ENCODE measurements at places on chromosomes 2 and 18.
A peak's percentile ranks its signal among the peaks of the same experiment; 100 is the strongest.

GRCh38 chr2:226467221-226467620 lies 332.4 kb downstream of the IRS1 start:
- H3K27ac ChIP-seq = no peak overlapping the region
- no peak overlapping the region for H3K4me3 ChIP-seq
- H3K36me3 ChIP-seq = no peaks in the 10 kb centered on the region
- no peaks in the 10 kb centered on the region for H3K4me1 ChIP-seq
- no peaks in the 10 kb centered on the region for H3K27me3 ChIP-seq

DNA sequence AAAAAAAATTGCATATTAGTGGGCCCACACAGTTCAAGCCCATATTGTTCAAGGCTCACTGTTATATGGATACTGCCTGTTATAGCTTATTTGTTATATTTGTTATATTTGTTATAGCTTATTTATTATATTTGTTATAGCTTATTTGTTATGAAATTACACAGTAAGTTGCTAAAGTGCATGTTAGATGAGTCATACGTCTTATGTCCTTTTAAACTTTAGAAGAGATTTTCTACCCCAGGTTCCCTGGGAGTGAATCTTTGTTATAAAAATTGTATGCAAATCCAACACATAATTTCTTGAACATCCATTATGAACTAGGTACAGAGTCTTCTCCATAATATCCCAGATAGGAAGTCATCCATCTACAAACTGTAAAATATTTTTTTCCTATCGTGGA lies 22.1 kb downstream of the HTR2B start:
- H3K27me3 ChIP-seq = no peaks in the 10 kb centered on the region
- no peak overlapping the region for H3K27ac ChIP-seq
- no peak overlapping the region for H3K4me3 ChIP-seq
- H3K4me1 ChIP-seq = no peaks in the 10 kb centered on the region
- H3K36me3 ChIP-seq = peaks cover 33% of the 10 kb centered on the region

GRCh38 chr2:101995804-101996203 lies 4.0 kb downstream of the IL1R2 start:
- H3K36me3 ChIP-seq = no peaks in the 10 kb centered on the region
- H3K4me1 ChIP-seq = peaks cover 6% of the 10 kb centered on the region
- H3K27me3 ChIP-seq = peaks cover 29% of the 10 kb centered on the region
- no peak overlapping the region for H3K27ac ChIP-seq
- H3K4me3 ChIP-seq = no peak overlapping the region

DNA sequence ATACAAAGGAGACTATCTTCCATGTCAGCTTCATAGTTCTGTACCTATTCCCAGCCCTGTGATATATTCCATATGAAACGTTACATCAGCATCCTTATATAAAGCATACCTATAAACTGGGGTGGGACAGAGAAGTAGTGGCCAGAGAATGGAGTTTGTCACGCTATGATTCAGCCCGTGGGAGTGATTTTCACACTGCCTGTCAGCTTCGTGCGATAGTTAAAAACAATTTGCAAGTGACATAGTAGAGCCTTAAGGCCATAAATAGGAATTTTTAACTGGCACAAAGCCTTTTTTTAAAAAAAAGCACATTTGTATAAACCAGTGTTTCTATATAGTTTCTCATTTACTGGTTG lies 30.2 kb downstream of the PKP4 start:
- H3K4me3 ChIP-seq = no peak overlapping the region
- DNase-seq = no peak
- no peak overlapping the region for H3K27ac ChIP-seq
- no peaks in the 10 kb centered on the region for H3K27me3 ChIP-seq
- no peaks in the 10 kb centered on the region for H3K36me3 ChIP-seq

DNA sequence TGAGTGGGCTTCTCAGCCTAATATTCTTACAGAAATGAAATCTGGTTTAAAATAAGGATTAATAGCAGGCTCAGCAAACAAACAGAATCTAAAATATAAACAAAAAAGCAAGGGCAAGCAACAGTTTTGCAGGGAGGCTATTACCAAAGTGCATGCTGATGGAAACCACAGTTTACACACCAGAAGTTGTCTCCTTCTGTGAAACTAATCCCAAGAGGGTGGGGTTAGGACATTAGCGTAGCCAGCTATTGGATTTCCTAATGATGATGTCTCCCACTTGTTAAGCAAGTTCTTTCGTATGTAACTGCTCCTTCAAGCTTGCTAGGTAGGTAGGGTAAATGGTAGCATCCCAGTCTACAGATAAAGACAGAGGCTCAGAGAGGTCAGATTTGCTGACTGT lies 65.0 kb upstream of the TSPYL6 start:
- no peak overlapping the region for H3K4me3 ChIP-seq
- no peak overlapping the region for H3K27ac ChIP-seq
- no peaks in the 10 kb centered on the region for H3K4me1 ChIP-seq
- DNase-seq = no peak

DNA sequence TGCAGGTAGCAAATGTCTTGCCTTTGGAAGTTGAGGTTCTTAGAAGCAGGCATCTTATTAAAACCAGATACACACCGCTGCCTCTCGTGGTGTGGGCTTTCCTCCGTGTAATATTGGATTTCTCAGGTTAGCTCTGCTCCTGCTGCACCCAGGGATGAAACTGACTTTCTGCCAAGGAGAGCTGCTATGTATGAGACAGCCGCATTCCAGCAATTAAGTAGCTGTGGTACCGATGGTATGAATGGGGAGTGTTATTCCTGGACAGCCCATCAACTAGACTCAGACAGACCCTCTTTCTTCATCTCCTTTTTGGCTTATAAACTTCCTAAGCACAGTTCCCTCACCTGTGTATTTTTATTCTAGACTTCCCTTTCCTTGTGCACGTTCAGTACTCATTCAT lies 6.8 kb upstream of the EHD3 start:
- H3K27me3 ChIP-seq = peaks cover 12% of the 10 kb centered on the region
- no peak overlapping the region for H3K4me3 ChIP-seq
- H3K36me3 ChIP-seq = no peaks in the 10 kb centered on the region

GRCh38 chr18:43422518-43422917 lies 145.2 kb upstream of the SYT4 start:
- H3K36me3 ChIP-seq = no peaks in the 10 kb centered on the region
- no peak overlapping the region for H3K4me3 ChIP-seq
- no peak for DNase-seq
- no peak overlapping the region for H3K27ac ChIP-seq
- H3K27me3 ChIP-seq = no peaks in the 10 kb centered on the region

DNA sequence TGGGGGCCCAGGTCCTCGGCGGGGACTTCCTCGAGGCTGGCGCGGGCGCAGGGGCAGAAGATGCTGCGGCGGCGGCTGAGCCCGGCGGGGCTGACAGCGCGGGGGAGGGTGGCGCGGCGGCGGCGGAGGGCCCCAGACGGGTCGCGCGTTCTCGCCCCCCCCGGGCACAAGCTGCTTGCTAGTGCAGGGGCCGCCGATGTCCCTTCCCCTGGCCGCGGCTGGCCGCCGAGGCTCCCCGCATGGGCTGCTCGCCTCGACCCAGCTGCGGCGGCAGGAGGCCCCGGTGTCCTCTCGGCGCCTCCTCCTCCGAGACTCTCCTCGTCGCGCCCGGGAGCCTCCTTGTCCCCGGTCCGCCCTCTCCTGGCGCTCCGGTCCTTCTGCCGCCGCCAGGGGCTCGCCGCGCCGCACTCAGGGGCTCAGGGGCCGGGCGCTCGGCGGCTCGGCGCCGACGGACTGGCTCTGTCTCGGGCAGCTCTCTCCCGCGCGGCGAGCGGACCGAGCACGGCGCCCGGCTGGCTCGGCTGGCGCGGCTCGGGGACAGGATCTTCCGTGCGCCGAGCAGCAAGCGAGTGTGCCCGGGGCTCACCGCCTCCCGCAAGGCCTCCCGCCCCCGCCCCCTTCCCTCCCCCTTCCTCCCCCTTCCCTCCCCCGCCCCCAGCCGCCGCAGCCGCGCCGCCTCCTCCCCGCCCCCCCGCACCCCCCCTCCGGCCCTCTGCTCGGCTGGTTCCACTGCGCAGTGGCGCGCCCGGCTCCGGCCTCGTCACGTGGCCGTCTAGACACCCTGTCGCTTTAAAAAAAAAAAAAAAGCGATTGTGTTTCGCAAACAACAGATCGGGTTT lies 902 bp upstream of the SMAD7 start:
- H3K4me3 ChIP-seq = peak overlapping the region; percentile 90
- H3K36me3 ChIP-seq = peaks cover 26% of the 10 kb centered on the region
- peak overlapping the region; percentile 83 for H3K27ac ChIP-seq
- peak; percentile 78 for DNase-seq
- H3K4me1 ChIP-seq = peaks cover 45% of the 10 kb centered on the region
- H3K27me3 ChIP-seq = peaks cover 70% of the 10 kb centered on the region

GRCh38 chr2:139177041-139177440 lies 396.9 kb upstream of the NXPH2 start:
- H3K4me3 ChIP-seq = no peak overlapping the region
- DNase-seq = no peak
- no peaks in the 10 kb centered on the region for H3K36me3 ChIP-seq
- no peaks in the 10 kb centered on the region for H3K4me1 ChIP-seq
- no peak overlapping the region for H3K27ac ChIP-seq

- no peak for DNase-seq
- H3K36me3 ChIP-seq = no peaks in the 10 kb centered on the region
- H3K27me3 ChIP-seq = peaks cover 6% of the 10 kb centered on the region
- H3K27ac ChIP-seq = no peak overlapping the region
- H3K4me1 ChIP-seq = no peaks in the 10 kb centered on the region
Observed at GRCh38 chr2:145380436-145381017, 860.6 kb upstream of the ZEB2 start.

DNA sequence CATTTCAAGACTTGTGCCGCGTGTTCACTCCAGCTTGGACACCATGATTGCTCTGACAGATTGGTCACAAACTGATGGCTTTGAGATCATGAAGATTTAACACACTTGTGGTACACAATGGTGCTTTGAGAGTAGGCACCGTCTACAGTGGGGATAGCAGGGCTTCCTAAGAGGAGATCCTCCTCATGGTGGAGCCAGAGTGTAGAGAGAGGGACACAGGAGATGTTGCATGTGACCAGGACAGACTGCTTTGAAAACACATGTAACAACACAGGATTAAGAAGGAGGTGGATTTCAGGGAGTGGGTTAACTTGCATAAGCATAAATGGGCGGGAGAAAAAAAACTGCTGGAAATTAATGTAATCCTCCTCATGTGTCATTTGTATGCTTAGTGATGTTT lies 95.7 kb upstream of the LINC00305 start:
- H3K4me1 ChIP-seq = no peaks in the 10 kb centered on the region
- no peak overlapping the region for H3K4me3 ChIP-seq
- H3K27me3 ChIP-seq = no peaks in the 10 kb centered on the region
- no peak overlapping the region for H3K27ac ChIP-seq
- no peaks in the 10 kb centered on the region for H3K36me3 ChIP-seq

DNA sequence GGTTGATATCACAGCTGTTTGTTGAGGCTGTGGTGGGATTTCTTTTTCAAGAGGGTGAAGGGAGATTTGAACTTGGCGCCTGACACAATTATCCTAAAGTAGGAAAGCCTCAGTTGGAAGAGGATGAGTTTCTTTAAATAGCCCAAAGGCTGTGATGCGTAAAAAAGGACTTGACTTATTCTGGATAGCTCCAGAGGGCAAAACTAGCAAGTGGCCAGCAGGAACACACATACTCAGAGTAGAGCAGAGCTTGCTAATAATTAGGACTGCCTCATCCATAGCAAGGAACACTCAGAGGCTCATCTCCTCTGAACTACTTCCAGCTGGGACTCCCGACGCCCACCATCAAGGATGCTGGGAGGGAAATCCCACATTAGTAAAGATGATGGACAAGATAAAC lies 74.0 kb downstream of the AFF3 start:
- DNase-seq = no peak
- no peaks in the 10 kb centered on the region for H3K36me3 ChIP-seq
- no peak overlapping the region for H3K27ac ChIP-seq
- peaks cover 12% of the 10 kb centered on the region for H3K4me1 ChIP-seq

- no peak overlapping the region for H3K27ac ChIP-seq
- no peak for DNase-seq
- H3K36me3 ChIP-seq = no peaks in the 10 kb centered on the region
- H3K4me3 ChIP-seq = no peak overlapping the region
- no peaks in the 10 kb centered on the region for H3K27me3 ChIP-seq
Observed at GRCh38 chr18:70822117-70822516, 533.3 kb downstream of the SOCS6 start.

DNA sequence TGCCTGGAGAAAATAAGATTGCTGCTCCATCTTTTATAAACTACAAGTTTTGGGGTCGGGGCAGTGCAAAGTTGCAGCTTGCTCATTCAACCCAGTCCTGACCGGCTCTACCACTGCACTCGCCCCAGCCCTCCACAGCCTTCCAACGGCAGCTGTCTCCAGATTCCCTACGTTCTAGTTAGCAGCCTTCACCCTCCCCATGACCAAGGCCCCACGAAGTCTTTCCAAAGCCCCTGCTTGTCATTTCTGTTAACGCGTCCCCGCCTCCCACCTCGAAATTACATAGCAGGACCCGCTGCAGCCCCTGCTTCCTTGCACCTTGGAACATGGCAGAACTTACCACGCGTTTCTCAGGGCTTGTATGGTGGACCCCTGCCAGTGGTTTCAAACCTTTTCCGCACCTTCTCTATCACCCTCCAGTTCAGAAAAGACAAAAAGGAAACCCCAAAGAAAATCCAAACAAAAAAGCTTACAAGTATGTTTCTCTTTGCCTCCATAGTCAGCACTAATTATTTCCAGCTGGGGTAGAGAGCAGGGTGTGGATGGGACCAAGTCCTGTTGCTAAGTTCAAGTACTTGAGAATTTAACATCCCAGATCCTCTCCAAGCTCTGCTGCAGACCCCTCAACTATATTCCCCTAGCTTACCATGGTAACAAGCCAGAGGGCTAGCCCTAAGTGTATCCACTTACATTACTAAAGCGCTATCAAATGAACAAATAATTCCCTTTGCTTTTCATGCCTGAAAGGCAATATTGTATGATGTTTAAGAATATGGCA lies 161.5 kb downstream of the TGIF1 start:
- H3K4me1 ChIP-seq = peaks cover 22% of the 10 kb centered on the region
- no peak for DNase-seq
- no peak overlapping the region for H3K27ac ChIP-seq
- H3K27me3 ChIP-seq = no peaks in the 10 kb centered on the region
- no peak overlapping the region for H3K4me3 ChIP-seq

DNA sequence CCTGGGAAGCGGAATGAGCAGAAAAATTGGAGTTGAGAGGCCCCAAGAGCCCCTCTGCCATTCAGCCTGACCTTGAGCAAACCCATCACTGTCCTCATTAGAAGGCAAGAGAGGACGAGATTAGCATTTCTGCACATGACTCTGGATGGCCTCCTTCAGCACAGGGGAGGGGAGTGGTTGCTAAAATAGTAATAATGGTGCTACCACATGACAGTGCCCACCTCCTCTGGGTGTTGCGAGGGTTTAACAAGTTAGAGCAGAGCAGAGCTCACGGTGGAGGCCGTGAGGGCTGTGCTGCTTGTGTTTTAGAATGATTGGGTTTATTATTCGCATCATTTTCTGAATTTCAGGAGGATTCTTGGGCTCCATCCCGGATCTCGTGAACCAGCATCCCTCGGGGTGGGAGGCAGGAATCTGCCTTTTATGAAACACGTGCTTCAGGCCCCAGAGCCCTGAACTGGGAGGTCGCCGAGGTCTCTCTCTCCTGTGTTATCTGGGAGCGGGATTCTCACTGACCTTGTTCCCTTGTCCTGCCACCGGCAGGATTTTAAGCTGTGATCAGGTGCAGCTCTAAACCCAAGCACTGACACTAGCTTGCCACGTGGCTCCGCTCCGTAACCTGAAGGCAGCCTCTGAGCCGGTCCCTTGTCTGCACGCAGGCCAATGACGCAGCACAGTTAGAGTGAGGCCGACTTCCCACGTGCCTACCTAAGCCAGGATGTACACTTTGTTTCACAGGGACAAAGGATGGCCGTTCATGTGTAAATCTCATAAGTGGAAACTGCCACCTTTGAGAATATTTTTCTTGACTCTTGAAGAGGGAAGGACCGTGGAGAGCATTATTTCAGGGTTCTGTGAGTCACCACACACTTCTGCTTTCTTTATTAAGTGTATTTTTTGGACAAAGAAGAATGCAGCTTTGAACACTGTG lies 142.3 kb downstream of the ACOXL start:
- H3K27ac ChIP-seq = no peak overlapping the region
- H3K4me3 ChIP-seq = no peak overlapping the region
- peaks cover 6% of the 10 kb centered on the region for H3K36me3 ChIP-seq
- peaks cover 48% of the 10 kb centered on the region for H3K4me1 ChIP-seq
- H3K27me3 ChIP-seq = peaks cover 40% of the 10 kb centered on the region

All from activated naive CD4-positive, alpha-beta T cell treated with anti-CD3 and anti-CD28 coated beads, Interleukin-2, amount 10 ng/mL, durations not matched to agents 7 days and 5 days (primary cell).